HTR-8/SVneo (cell line): ENCODE measurements at places on chromosomes 12 and 14.

DNA sequence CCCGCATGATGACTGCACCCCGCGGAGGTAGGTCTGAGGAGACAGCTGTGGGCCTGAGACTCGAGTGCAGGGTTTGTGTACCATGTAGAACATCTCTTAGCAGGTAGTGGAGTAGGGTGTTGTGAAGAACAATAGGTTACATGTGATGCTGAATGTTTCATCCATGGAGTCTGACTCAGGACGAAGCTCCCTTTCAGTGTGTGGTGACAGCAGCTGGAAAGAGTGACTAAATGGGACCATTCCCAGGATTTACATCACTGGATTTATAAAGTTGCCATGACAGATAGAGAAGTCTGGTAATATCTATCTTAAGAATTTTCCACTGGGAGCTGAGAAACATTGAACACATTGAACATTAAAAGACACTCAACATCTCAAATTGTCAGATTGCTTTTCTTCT is 259.6 kb upstream of the RGS6 start:
- no peak for DNase-seq

GRCh38 chr12:103399986-103400385 is 95.8 kb downstream of the C12orf42 start:
- no peak for DNase-seq

- DNase-seq: no peak
Measured at GRCh38 chr12:118292836-118293235, 79.9 kb downstream of the TAOK3 start.

- DNase-seq: no peak
Measured at GRCh38 chr12:95762123-95762785, 28.3 kb downstream of the NTN4 start.

- DNase-seq: peak; percentile 5
Measured at GRCh38 chr14:39431416-39432178, 636 bp downstream of the FBXO33 start.

DNA sequence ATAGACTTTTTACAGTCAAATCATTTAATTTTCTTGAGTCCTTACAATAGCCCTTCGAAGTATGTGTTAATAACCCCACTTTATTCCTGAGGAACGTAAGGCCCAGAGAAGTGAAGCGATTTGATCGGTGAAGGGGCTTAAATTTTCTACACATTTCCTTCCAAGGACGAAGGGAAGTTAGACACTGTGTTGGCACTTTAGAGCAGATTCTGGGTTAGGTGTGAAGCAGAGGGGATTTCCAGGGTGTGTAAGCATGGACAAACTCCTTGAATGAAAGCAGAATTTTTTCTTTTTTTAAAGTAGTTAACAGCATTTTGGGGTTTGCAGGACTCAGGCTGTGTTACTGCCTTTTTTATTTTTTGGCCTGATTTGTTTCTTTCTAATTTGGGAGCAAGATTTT is 38.9 kb downstream of the PRORP start:
- no peak for DNase-seq

GRCh38 chr12:121579190-121579791 is 1.5 kb downstream of the KDM2B start:
- DNase-seq: no peak

- no peak for DNase-seq
Measured at GRCh38 chr12:76909290-76909689, 30.5 kb upstream of the CSRP2 start.

DNA sequence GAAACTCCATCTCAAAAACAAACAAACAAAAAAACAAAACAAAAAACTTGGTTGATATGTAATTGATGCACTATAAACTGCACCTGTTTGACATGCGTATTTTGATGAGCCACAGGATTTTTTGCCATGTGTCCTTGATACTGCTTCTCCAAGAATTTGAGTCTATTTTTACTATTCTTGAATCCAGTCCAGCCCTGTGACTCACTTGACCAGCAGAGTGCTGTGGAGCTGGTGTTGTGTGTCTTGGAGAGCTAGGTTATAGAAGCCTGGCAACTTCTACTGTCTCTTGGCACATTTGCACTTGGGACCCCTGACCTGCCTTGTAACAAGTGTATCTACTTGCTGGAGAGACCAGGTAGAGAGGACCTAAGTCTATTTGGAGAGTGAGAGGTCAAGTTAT is 52.0 kb downstream of the KLRG1 start:
- DNase-seq: no peak
